Thymus (tissue), 14 donors: ENCODE measurements at places on chromosomes 12 and 14.

DNA sequence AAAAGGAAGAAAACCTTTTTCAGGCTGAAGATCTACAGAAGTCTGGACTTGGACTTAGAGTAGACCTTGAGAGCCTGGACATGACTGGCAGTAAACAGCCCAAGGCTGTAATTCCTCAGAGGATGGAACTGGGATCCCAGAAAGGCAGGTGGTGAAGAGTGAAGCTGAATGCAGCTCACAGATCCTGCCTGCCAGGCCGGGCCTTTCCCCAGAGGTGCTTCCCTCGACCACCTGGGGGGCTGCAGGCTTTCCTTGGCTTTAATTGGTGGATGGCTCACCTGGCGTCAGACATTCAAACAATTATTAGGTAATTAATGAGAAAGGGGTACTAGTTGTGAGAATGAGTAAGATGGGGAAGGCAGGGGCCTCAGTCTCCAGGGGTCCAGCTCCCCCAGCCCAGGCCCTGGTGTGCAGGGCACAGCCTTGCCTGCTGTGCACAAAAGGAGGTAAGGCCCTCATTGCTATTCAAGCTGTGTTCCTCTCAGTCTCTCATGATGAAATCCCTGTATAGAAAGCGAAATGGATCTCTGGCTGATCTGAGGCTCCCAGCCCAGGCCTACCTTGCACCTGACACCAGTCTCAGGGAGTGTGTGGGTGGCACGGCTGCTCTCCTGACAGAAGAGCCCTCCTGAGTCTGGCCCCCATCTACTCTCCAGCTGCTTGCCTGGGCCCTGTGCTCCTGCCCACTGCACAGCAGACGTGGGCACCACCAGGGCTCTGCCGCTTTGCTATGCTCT is 63.0 kb upstream of the TCL1A start:
- no peak for DNase-seq

DNA sequence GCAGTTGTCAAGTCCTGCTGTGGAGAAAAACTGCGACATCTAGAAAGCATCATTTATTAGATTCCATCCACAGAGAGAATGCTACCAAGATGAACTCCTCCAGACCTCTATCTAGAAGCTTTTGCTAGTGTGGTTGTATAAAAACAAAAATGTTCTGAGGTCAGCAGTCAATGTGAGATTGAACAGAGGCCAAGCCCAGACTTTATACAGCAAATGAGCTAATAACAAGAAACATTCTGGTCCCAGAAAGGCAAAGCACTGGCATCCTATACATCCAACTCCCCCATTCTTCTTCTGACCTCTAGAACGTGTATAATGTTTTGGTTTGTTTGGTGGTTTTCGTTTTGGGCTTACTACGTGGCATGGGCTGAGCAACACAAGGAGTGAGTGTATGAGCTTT is 26.7 kb upstream of the RIN3 start:
- no peak for DNase-seq

DNA sequence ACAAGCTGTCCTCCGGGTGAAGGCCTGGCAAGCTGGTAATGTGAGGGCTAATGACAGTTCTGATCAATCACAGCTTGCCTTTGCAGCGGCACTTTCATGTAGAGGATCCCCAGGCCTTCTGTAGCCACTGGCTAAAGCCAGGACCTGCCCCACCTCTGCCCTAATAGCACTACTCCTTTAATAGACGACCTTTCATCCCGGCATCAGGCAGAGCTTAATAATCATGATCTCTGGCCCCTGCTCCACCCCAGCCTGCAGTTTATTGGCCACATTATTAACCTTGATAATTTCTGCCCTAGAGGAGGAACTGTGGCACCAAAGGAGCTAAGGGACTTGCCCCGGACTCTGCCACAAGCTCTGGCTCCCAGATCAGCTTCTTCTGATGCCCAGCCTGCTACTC is 142.3 kb upstream of the TBX3 start:
- no peak for DNase-seq

DNA sequence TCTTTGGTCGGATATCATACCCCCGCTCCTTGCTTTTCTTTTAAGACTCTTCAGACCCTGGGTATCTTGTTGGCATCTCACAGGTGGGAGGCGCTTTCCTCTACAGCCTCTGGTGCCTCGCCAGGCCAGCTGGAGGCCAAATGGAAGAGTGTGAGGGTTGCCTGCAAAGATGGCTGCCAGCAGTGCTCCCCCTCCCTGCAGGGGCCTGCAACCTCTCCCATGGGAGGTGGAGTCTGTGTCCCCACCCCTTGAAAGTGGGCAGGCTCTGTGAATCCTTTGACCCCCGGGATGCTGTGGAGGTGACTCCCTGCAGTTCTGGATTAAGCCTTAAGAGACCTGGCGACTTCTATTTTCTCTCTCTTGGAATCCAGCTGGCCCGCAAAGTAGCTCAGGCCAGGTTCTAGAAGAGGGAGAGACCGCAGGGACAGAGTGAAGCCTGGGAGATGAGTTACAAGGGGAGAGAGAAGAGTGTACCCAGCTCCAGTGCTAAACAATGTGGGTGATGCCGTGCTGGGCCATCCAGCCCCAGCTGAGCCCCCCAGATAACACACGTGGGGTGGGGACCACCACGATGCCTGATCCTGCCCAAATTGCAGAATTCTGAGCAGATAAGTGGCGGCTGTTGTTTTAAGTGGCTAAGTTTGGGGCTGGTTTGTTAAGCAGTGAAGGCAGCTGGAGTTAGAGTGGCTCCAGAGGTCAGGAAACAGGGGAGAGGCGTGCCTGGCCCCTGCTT is 37.9 kb upstream of the NCOR2 start:
- DNase-seq: no peak

GRCh38 chr12:98544751-98545150 is 29.4 kb downstream of the TMPO start:
- DNase-seq: no peak

GRCh38 chr12:95424271-95424994 is 49.5 kb upstream of the METAP2 start:
- DNase-seq: no peak
